ENCODE measurements at places on chromosomes 1 and 21.

GRCh38 chr1:101239095-101240040 lies 2.5 kb downstream of the S1PR1 start:
- DNase-seq: no peak

- DNase-seq: no peak
These were observed 104.0 kb upstream of the RUNX3 start for GRCh38 chr1:25033828-25034705.

DNA sequence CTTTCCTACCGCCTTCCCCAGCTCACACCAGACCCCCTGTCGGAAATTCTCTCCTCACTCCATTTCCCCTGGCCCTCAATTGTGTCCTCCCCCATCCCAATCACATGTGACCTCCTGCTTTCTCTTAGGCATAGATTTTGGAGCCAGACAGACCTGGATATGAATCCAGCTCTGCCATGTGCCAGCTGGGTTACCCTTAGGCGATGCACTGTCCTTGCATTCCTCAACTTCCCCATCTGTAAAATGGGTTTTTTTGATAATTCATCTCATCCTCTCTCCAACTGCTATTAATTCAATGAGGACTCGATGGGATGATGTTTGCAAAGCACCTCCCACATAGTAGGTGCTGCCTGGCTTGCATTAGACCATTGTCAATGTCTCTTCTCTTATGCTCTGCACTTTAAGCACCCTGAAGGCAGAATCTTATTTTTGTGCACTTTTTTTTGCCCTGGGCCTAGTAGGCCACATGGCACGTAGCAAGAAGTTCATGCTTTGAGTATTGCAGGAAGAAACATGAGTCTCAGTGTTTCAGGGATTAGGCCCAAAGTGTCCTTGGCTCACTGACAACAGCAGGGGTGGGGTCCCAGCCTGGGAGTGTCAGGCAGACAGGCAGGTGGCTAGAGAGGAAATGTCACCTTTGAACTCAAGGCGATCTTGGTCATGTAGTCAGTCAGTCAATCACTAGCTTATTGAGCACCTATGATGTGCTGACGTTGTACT lies 47.6 kb downstream of the TAS1R2 start:
- no peak for DNase-seq

- no peak for DNase-seq
These were observed 49.6 kb upstream of the NTPCR start for GRCh38 chr1:232900818-232901217.

DNA sequence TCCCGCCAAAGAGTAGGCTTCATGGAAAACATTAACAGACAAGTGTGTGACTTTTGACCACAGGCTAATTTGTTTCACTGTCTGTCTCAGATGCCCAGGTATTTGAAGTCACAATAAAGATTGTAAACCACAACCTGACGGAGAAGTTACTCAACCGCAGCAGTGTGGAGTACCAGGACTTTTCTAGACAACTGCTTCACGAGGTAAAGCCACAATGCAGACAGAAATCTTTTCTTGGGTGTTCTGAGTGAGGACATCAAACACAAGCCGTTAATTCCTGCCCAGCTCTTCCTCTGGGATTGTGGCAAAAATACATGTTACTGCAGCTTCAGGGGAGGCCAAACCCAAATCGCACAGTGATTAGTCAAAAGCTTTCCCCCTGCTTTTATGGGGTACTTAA lies 31.0 kb downstream of the UMODL1 start:
- no peak for DNase-seq

DNA sequence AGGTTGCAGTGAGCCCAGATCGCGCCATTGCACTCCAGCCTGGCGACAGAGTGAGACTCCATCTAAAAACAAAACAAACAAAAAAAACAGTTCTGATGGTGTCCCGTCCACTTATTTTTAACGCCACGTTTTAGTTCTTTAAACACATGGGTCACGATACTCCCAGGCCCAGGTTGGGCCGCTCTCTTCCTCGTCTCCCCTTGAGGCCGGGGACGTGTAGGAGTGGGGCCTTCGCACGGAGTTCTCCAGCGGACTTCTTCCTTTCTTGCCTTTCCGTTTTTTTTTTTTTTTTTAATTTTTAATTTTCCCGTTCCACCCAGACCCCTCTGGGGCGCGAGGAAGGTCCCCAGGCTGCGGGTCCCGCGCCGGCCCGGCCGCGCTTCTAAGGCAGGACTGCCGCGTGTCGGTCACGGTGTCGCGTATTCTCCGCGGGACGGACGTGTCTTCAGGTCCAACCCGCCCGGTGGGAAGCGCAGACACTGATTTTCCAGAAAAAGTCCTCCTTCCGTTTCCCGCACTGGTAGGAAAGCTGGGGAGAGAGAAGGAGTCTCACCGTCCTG lies 47.5 kb upstream of the SLC19A1 start:
- DNase-seq: no peak

GRCh38 chr1:64599242-64599641 lies 129.3 kb downstream of the CACHD1 start:
- DNase-seq: no peak

Data from NCI-H1105 (cell line).